A549 treated with Hydrocortisone at 1 μM for 4 hours (cell line): ENCODE measurements at places on chromosomes 11 and 22. TPM values are rescaled to one million over a fixed set of nuclear protein-coding genes. Genes with fewer than 3 reads are reported as not detected.

Gene TMEM86A
- total RNA-seq = 0.22 to 0.45 TPM (median 0.28 TPM) in 5 replicates

Gene TEX12
- total RNA-seq = not detected in 5 replicates

Gene MUC2
- total RNA-seq = 0.08 to 0.38 TPM (median 0.22 TPM) in 5 replicates

Gene CAPN5
- total RNA-seq = 7.1 to 8.7 TPM (median 8.0 TPM) in 5 replicates

Gene APOBEC3F
- total RNA-seq = 1.8 to 2.6 TPM (median 1.9 TPM) in 5 replicates

Gene CCDC81
- total RNA-seq = 0.15 to 0.24 TPM (median 0.18 TPM) in 5 replicates

Gene CACNA1I
- total RNA-seq = 0.05 to 0.07 TPM (median 0.05 TPM) in 5 replicates

Gene OR4A16
- not detected in 5 replicates for total RNA-seq
